ENCODE measurements at places on chromosomes 11 and 22. TPM values are rescaled to one million over a fixed set of nuclear protein-coding genes. Genes with fewer than 3 reads are reported as not detected.

MRGPRX2 gene
- total RNA-seq, result not detected

- H3K36me3 ChIP-seq, result no peaks in the 10 kb centered on the region
- no peak overlapping the region for H3K27ac ChIP-seq
- DNase-seq, result no peak
- H3K4me1 ChIP-seq, result no peaks in the 10 kb centered on the region
- no peaks in the 10 kb centered on the region for H3K27me3 ChIP-seq
- H3K4me3 ChIP-seq, result no peak overlapping the region
Observed at GRCh38 chr11:58830673-58831301, 13.7 kb downstream of the GLYATL2 start.

RAB38 gene
- not detected for total RNA-seq

SLC35E4 gene
- total RNA-seq, result 9.6 TPM

GRCh38 chr11:115896084-115896483 lies 391.9 kb upstream of the CADM1 start:
- DNase-seq, result no peak
- H3K27ac ChIP-seq, result no peak overlapping the region
- H3K36me3 ChIP-seq, result no peaks in the 10 kb centered on the region
- H3K4me3 ChIP-seq, result no peak overlapping the region
- H3K4me1 ChIP-seq, result no peaks in the 10 kb centered on the region

DNA sequence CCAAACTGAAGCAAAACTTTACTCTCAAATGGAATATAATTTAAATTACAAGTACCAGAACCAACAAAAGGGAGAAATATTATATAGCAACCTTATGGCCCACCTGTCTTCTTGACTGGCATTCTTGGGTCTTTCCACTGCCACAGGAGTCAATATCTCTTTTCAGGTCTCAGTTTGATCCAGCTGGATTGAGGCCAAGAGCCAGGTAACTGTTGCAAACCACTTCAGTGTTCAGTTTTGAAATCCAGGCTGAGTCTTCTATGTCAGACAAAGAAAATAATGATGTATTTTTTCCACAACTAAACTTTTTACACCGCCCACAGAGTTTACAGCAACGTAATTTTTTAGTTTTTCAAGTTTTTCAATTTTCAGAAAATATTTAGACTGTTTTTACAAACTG lies 648 bp downstream of the DLG2 start:
- peaks cover 33% of the 10 kb centered on the region for H3K4me1 ChIP-seq
- peaks cover 3% of the 10 kb centered on the region for H3K36me3 ChIP-seq

DNA sequence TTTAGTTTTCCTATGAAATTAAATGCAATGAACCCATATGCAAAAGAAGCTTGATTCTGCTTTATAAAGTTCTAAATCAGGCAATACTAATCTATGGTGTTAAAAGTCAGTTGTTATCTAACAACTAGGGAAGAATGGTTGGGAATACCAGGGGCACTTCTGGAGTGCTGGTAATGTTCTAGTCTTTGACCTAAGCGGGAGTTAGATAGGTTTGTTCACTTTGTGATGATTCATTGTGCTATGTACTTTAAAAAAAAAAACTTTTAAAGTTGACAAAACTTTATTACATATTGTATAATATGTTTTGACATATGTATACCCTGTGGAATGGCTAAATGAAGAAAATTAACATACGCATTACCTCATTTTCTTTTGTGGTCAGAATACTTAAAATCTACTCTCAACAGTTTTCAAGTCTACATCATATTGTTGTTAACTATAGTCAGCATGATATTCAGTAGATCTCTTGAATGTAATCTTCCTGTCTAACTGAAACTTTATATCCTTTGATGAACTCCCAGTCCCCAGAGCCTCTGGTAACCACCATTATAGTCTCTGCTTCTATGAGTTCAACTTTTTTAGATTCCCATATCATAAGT lies 39.2 kb downstream of the BIRC2 start:
- no peaks in the 10 kb centered on the region for H3K4me1 ChIP-seq
- H3K4me3 ChIP-seq, result no peak overlapping the region
- no peaks in the 10 kb centered on the region for H3K27me3 ChIP-seq
- peaks cover 53% of the 10 kb centered on the region for H3K36me3 ChIP-seq
- no peak for DNase-seq

MPPED1 gene
- not detected for total RNA-seq

NDUFC2 gene
- 83.7 TPM for total RNA-seq

- peak; percentile 1 for DNase-seq
- no peaks in the 10 kb centered on the region for H3K36me3 ChIP-seq
- H3K4me3 ChIP-seq, result no peak overlapping the region
Observed at GRCh38 chr11:75269367-75269660, 28.7 kb downstream of the TPBGL start.

GRCh38 chr22:44671742-44672141 lies 30.3 kb upstream of the PRR5 start:
- no peak for DNase-seq
- no peaks in the 10 kb centered on the region for H3K4me1 ChIP-seq
- no peaks in the 10 kb centered on the region for H3K36me3 ChIP-seq
- no peak overlapping the region for H3K4me3 ChIP-seq

DNA sequence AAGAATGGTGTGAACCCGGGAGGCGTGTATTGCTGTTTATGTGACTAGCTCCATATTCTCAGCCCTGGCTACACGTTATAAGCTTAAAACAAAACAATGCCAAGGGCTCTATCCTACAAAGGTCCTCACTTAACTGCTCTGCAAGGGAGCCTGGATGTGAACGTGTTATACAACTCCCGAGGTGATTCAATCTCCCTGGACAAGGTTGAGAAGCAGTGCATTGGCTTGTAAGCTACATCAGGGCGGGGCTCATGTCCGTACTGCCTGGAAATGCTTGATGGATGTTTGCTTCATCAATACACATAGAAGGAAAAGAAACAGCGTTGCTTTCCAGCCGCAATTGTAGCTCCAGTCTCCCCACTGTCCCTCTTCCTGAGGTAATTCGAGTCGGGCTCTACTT lies 256.9 kb upstream of the SYN3 start:
- no peak overlapping the region for H3K4me3 ChIP-seq
- H3K27me3 ChIP-seq, result no peaks in the 10 kb centered on the region
- no peaks in the 10 kb centered on the region for H3K4me1 ChIP-seq
- no peak for DNase-seq

DCHS1 gene
- 2.7 TPM for total RNA-seq

TMEM191B gene
- total RNA-seq, result 0.81 TPM

DNA sequence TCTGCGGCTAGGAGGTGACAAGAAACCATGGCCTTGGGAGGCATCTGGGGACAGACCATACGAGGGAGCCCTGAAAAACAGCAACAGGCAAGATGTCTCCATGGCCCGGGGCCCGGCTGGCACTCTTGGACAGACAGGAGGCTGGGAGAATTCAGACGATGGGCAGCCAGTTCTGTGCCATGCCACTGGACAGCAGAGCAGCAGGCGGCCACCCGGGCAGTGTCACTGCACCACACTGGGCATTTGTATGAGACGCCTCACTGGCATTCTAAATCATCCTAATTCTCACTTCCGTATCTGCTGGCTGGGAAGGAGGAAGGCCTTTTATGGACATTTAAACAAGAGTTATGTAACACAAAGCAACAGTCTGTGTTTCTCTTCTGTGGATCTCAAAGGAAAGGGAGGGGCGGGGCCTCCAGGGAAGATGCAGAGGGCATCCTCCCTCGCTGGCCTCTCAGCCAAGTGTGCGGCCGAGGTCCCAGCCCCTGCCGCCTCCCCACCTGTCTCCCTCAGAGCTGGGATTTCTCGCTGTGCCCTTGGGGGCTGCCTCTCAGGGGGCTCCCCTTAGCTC lies 350.3 kb downstream of the SHANK2 start:
- no peaks in the 10 kb centered on the region for H3K36me3 ChIP-seq
- H3K27ac ChIP-seq, result no peak overlapping the region
- no peak for DNase-seq

- H3K4me3 ChIP-seq, result no peak overlapping the region
- no peak overlapping the region for H3K27ac ChIP-seq
- no peaks in the 10 kb centered on the region for H3K27me3 ChIP-seq
- no peaks in the 10 kb centered on the region for H3K4me1 ChIP-seq
Observed at GRCh38 chr11:27116684-27117083, 76.1 kb downstream of the BBOX1 start.

DNA sequence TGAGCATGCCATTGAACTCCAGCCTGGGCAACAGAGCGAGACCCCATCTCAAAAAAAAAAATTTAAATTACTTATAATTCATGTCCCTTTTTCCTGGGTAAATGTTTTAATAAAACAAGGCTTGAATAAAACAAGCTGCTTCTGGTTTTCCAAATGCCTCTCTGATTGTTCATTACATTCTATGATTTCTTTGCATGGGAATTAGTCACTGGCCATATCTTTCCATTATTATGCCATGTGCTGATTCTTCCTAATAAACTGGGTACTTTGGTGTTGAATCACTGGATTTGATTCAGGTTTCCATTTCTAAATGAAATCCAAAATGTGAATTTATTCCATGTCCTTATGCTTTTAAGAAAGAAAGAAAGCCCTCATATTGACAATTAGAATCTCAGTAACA lies 42.6 kb downstream of the ZNF215 start:
- DNase-seq, result no peak
- no peaks in the 10 kb centered on the region for H3K4me1 ChIP-seq
- H3K27ac ChIP-seq, result no peak overlapping the region
- H3K36me3 ChIP-seq, result no peaks in the 10 kb centered on the region
- H3K4me3 ChIP-seq, result no peak overlapping the region

GRCh38 chr11:72629266-72629665 lies 45.0 kb downstream of the PDE2A start:
- peaks cover 68% of the 10 kb centered on the region for H3K4me1 ChIP-seq
- no peaks in the 10 kb centered on the region for H3K36me3 ChIP-seq
- H3K27ac ChIP-seq, result peak overlapping the region; percentile 69
- H3K4me3 ChIP-seq, result no peak overlapping the region
- no peaks in the 10 kb centered on the region for H3K27me3 ChIP-seq

DTX4 gene
- 0.39 TPM for total RNA-seq

DNA sequence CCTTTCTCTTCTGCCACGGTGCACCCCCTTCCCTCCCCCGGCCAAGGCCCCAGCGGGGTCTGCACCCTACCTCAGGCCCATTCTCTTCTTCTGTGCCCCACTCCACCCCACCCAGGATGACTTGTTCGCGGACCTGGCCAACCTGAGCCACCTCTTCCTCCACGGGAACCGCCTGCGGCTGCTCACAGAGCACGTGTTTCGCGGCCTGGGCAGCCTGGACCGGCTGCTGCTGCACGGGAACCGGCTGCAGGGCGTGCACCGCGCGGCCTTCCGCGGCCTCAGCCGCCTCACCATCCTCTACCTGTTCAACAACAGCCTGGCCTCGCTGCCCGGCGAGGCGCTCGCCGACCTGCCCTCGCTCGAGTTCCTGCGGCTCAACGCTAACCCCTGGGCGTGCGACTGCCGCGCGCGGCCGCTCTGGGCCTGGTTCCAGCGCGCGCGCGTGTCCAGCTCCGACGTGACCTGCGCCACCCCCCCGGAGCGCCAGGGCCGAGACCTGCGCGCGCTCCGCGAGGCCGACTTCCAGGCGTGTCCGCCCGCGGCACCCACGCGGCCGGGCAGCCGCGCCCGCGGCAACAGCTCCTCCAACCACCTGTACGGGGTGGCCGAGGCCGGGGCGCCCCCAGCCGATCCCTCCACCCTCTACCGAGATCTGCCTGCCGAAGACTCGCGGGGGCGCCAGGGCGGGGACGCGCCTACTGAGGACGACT lies 15.9 kb downstream of the RTN4RL2 start:
- peaks cover 9% of the 10 kb centered on the region for H3K4me1 ChIP-seq
- H3K36me3 ChIP-seq, result no peaks in the 10 kb centered on the region
- no peak for DNase-seq
- H3K4me3 ChIP-seq, result peak overlapping the region; percentile 75
- peak overlapping the region; percentile 80 for H3K27ac ChIP-seq
- no peaks in the 10 kb centered on the region for H3K27me3 ChIP-seq

BEST1 gene
- 0.93 TPM for total RNA-seq

- no peak overlapping the region for H3K27ac ChIP-seq
- no peak for DNase-seq
- H3K27me3 ChIP-seq, result no peaks in the 10 kb centered on the region
- H3K36me3 ChIP-seq, result no peaks in the 10 kb centered on the region
- H3K4me1 ChIP-seq, result no peaks in the 10 kb centered on the region
Observed at GRCh38 chr11:69797737-69798528, 21.3 kb downstream of the FGF3 start.

DNA sequence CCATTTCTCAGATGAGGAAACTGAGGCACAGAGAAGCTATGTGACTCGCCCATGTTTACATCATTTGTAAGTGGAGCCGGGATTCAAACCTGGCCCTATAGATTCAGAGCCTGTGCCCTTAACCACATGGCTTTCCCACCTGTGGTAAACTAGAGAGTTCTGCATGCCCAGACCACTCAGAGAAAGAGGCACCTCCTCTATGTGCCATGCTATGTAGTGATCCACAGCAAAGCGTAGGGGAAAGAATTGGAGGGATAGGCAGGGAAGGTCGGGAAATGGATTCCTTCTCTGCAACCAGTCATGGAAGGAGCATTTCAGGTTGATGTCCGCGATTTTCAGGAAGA lies 15.4 kb upstream of the POU2AF2 start:
- no peaks in the 10 kb centered on the region for H3K4me1 ChIP-seq
- no peak overlapping the region for H3K27ac ChIP-seq
- no peak overlapping the region for H3K4me3 ChIP-seq
- DNase-seq, result no peak
- H3K36me3 ChIP-seq, result no peaks in the 10 kb centered on the region

- no peaks in the 10 kb centered on the region for H3K27me3 ChIP-seq
- peak overlapping the region; percentile 32 for H3K4me3 ChIP-seq
- DNase-seq, result peak; percentile 83
- peaks cover 52% of the 10 kb centered on the region for H3K4me1 ChIP-seq
Observed at GRCh38 chr11:65471447-65471891, 27.4 kb upstream of the MALAT1 start.

GRCh38 chr11:85694385-85694980 lies 8.5 kb upstream of the CCDC89 start:
- no peak overlapping the region for H3K27ac ChIP-seq
- DNase-seq, result no peak
- H3K4me1 ChIP-seq, result no peaks in the 10 kb centered on the region
- H3K4me3 ChIP-seq, result no peak overlapping the region

- H3K4me1 ChIP-seq, result no peaks in the 10 kb centered on the region
- H3K27ac ChIP-seq, result peak overlapping the region; percentile 88
- peak overlapping the region; percentile 44 for H3K4me3 ChIP-seq
- no peak for DNase-seq
- H3K36me3 ChIP-seq, result no peaks in the 10 kb centered on the region
Observed at GRCh38 chr11:1839924-1840779, 1.4 kb downstream of the TNNI2 start.

CABP7 gene
- not detected for total RNA-seq

FAT3 gene
- 1.4 TPM for total RNA-seq

GGT5 gene
- 8.8 TPM for total RNA-seq

- DNase-seq, result no peak
- H3K27ac ChIP-seq, result no peak overlapping the region
- no peak overlapping the region for H3K4me3 ChIP-seq
- no peaks in the 10 kb centered on the region for H3K27me3 ChIP-seq
- H3K36me3 ChIP-seq, result no peaks in the 10 kb centered on the region
- H3K4me1 ChIP-seq, result no peaks in the 10 kb centered on the region
Observed at GRCh38 chr11:126722006-126722736, 278.4 kb downstream of the KIRREL3 start.

DNA sequence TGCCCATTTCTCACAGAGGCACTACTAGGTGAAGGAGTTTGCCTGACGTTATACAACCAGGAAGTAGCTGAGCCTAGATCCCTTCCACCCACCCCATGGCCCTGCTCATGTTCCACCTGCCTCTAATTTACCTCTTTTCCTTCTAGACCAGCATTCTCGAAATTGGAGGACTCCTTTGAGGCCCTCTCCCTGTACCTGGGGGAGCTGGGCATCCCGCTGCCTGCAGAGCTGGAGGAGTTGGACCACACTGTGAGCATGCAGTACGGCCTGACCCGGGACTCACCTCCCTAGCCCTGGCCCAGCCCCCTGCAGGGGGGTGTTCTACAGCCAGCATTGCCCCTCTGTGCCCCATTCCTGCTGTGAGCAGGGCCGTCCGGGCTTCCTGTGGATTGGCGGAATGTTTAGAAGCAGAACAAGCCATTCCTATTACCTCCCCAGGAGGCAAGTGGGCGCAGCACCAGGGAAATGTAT lies 14.1 kb downstream of the PIK3IP1 start:
- no peak for DNase-seq
- no peaks in the 10 kb centered on the region for H3K27me3 ChIP-seq
- no peak overlapping the region for H3K4me3 ChIP-seq
- H3K4me1 ChIP-seq, result no peaks in the 10 kb centered on the region

All from gastrocnemius medialis (tissue), 4 donors.